ENCODE measurements at places on chromosomes 2 and 18.

DNA sequence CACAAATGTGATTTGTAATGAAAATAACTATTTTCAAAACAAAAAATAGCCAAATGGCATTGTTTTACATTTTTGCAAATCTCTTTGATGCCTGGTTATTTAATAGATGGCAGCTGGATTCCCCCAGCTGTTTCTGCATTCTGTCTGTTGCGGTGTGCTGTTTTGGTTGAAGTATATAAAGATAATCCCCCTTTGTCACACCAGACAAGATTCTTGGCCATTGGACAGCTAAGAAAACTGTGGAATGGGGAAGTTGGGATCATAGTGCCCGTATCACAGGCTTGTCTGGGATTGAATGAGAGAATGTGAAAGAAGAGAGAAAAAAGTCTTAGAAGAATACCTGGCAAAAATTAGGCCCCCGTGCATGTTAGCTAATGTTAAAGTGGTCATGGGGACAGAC is 19.5 kb upstream of the LYPD6B start:
- no peak for DNase-seq

DNA sequence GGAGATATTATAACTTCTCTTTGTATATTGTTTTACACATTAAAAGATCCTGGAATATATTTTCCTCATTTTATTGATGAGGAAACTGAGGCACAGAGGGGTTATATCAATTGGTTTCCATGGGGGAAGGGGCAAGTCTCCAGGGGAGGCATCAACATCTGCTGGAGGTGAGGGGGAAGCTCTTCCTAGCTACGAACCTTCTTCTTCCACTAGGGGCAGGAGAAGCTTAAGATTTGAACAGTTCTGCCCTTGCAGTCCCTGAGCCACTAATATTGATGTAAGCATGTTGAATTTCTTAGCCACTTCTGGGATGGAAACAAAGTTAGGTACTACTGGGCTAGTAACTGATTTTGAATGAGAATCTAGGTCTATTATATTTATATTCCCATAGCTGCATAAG is 140.1 kb upstream of the AQP4 start:
- DNase-seq = no peak

DNA sequence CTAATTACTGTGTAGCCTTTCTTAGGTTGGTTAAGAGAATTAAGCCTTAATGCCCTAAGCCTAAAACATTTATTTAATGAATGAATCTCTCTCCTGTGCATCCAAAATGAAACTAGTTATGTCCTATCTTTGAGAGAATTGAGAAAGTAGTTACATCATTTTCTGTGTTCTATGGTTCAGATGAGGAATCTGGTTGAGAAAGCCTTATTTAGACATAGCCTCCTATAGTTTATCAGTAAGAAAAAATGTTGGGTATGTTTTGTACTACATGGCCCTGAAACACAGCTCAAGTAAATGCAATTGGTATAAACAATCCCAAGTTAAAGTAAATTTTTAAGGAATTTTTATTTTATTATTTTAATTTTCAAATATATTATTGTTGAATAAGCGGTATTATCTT is 25.9 kb upstream of the RAMP1 start:
- DNase-seq = no peak

DNA sequence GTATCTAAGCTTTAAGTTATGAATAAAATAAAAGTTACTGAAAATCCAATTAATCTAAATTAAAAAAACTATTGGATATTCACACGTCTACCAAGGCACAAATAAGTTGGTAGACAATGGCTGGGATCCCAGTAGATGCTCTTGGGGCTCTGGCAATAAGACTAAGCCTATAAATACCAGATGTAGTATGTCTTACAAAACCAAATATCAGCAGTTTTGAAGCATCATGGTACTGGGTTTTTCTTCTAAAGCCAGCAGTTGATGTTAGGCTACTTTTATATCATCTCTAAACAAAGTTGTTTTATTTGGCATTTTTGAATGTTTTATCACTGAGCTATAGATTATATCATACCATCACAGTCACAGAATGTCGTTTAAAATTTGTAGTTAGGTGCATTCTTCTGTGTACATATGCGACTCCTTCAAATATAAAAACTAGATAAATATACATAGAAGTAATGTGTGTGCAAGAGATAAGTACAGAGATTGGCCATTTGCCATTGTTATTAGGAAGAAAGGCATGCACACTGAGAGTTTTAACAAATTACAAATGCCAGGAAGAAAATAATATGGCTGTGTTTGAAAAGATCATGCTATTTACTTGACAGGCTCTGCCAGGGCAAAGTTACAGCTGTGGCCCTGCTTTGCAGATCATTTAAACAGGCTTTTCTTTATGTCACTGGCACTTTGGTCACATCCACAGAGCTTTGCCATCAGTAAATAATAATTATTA is 21.6 kb upstream of the TMEM17 start:
- DNase-seq = no peak
